ENCODE measurements at places on chromosomes 5 and 9.

DNA sequence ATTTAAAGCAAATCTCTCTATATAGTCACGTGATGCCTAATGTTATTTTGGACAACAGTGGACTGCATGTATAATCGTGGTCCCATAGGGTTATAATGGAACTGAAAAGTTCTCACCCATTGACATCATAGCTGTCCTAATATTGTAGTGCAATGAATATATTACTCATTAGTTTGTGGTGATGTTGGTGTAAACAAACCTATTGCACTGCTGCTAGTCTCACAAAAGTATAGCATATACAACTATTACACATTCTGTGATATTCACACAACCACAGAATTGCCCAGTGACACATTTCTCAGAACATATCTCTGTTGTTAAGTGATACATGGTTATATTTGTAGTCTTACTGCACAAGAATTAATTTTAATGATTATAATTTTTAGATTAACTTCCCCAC is 37.7 kb downstream of the IPO11 start:
- DNase-seq, result no peak

DNA sequence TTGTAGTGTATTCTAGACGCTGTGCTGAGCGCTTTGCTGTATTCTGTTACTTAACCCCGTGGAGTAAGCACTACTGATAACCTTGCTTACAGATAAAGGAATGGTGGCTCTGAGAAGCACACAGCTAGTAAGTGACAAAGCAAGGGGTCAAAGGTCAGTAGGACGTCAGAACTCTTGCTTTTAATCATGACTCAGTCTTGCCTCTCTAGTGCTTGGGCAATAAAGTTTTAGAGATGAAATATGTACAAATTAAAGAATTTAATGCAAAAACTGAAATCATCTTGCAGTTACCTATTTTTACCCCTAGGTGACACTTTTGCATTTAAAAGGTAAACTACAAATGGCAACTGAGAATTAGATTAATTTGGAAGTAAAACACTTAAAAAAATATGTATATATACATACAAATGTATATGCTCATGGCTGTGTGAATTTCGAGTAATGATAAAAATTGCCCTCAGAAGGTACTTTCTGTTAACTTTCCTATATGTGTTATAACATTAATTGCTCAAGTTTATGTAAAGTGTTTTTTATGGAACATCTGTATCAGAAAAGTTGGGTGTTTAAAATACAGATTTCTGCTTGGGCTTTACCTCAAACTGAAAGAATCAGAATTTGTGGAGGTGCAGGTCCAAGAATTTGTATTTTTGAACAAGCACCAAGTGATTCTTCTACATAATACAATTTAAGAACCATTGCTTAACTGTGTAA is 175.1 kb upstream of the DAB2 start:
- DNase-seq, result no peak

GRCh38 chr5:157267025-157267424 is 1.1 kb downstream of the CYFIP2 start:
- DNase-seq, result no peak

DNA sequence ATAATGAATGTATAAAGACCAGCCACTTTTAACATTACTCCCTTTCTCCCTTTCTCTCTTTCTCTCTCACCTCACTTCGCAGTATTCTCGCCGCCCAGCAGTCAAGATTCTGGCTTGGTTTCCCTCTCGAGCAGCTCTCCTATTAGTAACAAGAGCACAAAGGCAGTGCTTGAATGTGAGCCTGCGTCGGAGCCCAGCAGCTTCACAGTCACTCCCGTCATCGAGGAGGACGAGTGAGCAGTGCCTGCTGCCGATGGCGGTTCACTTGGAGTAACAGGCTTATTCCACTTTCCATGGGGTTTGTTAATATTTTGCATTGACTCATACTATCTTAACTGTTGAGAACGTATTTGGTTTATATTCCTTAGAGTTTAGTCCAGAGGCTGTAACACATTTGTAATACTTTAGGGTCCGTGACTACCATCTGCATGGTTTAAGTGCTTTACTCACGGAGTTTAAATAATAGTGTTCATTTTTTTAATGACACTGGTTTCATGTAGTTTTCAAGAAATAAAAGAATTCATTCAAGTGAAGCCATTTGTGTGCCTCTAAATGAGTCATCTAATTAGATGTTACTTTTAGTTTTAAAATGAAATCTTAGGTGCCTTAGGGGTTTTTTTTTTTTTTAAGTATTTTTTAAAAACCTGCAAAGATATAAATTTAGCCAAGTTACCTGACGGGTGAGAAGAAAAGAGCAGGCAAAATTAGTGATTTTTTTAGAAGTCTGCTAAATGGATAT is 8.4 kb upstream of the DMRT3 start:
- no peak for DNase-seq

DNA sequence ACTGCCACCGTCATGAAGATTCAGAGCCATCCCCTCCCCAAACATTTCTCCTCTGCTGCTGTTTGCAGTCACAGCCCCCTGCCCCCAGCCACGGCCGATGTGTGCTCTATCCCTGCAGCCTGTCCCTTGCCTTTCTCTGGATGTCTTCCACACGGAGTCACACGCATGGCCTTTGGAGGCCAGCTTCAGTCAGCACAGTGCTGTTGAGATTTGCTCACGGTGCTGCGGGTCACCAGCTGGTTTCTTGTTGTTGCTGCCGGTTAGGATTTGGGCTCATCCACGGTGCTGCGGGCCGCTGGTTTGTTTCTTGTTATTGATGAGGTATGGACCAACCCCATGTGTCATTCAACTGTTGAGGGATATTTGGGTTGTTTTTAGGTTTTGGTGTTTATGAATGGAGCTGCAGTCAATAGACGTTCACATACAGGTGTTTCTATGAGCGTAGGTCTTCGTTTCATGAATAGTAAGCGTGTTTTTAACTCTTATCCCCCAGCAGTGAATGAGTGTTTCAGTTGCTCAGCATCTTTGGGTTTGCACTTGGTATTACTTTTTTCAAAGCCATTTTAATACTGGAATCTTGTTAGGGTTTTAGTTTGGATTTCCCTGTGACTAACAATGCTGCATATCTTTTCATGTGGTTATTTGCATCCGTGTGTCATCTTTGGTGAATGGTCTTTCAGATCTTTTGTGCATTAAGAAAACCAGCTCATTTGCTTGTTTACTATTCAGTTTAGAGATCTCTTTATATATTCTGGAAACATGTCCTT is 57.6 kb downstream of the AHRR start:
- no peak for DNase-seq

- DNase-seq, result no peak
These were observed 6.8 kb downstream of the OBP2A start for GRCh38 chr9:135552698-135553171.

DNA sequence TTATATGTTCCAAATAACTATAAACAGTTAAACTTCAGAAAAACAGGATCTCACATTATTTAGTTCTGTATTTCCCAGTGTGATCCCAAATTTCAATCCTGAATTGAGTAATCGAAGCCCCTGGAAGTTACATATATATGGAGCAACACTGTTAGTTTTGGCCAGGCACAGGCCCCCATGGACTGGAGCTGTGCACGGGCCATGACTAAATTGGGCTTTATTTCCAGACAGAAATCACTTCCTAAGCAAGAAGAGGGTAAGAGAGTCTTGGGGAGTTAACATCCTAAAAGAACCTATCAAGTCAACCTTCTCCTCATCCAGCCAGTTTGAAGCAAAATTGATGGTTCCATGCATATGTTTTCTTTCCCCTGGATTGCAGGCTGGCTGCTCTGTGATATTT is 393.0 kb downstream of the TMEM167A start:
- no peak for DNase-seq

DNA sequence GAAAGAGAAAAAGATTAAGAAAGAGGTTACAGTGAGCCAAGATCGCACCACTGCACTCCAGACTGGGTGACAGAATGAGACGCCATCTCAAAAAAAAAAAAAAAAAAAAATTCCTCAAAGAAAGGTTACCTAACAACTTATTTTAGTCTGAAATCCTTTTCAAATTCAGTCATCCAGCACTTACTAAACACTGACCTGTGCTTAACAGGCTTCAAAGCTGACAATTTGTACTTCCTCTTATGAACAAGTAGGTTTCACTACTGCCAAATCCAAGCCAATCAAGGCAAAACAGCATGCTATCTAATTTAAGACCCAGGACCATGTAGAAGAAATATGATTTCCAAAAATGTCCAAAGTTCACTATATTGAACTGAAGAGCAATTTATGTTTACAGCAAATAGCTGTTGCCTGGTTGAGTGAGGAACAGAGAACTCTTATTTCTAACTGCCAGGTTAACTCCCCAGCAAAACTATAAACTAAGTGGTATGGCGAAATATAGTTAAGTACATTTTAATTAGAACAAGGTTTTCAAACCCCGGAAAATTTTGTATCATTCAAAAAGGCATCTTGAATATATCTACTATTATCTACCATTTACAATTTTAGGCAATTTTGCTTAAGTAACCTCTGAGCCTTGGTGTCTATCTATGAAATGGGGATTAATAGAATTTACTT is 13.4 kb downstream of the PWWP2A start:
- no peak for DNase-seq

- DNase-seq, result no peak
These were observed 70.6 kb upstream of the PTPN3 start for GRCh38 chr9:109568568-109569210.

- peak; percentile 66 for DNase-seq
These were observed 235.8 kb downstream of the ROR2 start for GRCh38 chr9:91714020-91714806.

- no peak for DNase-seq
These were observed 197.9 kb upstream of the ANKH start for GRCh38 chr5:15069407-15069905.

- DNase-seq, result no peak
These were observed 21.6 kb downstream of the HMGXB3 start for GRCh38 chr5:150022158-150022531.

DNA sequence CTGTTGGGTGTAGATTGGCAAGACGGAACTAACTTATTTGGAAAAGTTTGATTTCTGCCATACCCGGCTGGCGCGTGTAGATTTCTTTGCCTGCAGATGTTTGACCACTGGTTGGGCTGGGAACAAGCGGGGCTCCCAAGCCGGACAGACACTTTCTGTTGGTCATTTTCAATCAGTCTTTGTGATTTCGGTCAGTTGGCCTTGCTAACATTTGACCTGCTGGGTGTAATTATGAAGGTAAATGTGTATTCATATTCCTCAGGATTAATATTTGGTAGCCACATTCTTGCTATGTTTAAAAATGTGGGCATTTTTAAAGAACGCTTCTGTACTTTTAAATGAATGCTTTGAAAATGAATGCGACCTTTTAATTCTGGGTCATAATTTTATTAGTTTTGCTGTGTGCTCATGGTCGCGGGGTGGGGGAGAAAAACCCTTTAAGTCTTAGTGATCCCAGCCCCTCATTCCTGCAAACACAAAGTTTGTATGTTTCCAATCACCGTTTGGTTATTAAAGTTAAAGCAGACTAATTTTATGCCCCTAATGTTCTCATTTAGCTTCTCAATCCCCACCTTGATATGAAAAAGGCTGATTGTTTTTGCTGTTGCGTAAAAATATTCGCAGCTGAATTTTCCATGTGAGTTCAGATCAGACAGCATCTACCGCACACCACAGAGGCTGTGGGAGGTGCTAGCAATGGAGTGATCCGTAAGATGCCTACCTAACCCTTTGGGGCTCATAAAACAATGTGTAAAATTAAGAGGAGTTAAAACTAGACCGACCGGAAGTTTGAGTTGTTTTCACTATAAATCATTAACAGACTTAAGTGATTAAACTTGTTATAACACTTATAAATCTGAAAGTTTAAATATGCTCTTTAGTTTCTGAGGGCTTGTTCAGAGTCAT is 1.5 kb downstream of the RASGRF2 start:
- DNase-seq, result no peak

DNA sequence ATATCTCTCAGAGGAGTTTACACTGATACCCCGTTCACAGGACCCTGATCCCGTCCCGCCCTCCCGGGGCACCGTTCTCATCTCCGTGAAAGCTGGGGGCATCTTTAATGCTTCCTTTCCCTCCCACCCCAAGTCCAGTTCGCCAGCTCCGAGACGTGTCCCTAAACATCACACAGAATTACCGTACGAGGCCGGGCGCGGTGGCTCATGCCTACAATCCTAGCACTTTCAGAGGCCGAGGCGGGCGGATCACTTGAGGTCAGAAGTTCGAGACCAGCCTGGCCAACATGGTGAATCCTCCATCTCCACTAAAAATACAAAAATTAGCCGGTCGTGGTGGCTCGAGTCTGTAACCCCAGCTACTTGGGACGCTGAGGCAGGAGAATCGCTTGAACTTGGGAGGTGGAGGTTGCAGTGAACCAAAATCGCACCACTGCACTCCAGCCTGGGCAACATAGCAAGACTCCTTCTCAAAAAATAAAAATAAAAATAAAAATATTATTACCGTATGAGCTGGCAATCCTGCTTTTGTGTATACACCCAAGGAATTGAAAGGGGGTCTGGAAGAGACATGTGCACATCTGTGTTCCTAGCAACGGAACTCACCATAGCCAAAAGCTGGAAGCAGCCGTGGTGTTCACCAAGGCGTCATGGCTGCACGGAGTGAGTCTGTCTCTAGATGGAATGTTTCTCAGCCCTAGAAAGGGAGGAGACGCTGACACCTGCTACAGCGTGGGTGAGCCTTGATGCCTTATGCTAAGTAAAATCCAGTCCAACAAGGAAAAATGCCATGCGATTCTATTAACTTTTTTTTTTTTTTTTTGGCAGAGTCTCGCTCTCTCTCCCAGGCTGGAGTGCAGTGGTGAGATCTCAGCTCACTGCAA is 1.2 kb upstream of the ABO start:
- DNase-seq, result no peak

GRCh38 chr5:1881731-1882336 is 891 bp downstream of the IRX4 start:
- no peak for DNase-seq

GRCh38 chr5:37552770-37553719 is 173.9 kb downstream of the WDR70 start:
- DNase-seq, result no peak

- no peak for DNase-seq
These were observed 342.5 kb upstream of the ACTBL2 start for GRCh38 chr5:57825031-57825686.

DNA sequence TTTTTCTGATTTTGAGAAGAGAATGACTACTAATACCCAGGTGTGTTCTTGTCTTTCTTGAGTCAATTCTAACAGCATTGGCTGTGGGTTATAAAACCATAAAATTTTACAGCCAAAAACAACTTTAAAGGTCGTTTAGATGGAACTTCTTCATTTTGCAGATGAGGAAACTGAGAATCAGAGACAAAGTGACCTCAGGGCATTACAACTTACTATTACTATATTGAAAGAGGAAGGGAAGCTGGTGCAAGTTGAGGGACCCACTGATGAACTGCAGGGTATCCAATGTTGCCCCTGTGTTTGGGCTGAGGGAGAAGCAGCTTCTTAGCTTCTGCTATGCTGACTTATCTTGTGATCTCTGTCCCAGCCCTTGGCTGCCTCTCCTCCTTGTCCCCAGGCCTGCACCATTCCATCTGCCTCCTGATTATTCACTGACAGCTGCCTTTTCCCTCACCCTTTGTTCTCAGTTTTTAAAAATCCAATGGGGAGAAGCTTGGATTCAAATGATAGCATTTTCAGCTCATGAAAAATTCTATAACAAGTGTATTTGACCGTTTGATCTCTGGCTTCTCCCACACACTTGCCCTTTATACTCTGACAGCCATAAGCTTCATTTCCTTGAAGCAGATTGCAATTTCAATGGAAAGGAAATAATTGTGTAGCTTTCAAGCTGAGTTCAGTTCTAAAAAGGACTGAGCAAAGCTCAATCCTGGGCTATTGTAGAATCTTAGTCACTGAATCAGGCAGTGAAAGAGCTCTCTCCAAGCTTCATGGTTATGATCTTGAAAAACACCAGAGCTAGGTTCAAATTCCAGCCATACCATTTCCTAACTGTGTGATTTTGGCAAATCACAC is 68.5 kb downstream of the TMC1 start:
- no peak for DNase-seq

GRCh38 chr5:58493141-58493540 is 1.9 kb downstream of the GAPT start:
- no peak for DNase-seq

GRCh38 chr5:65730910-65731309 is 8.9 kb downstream of the NLN start:
- DNase-seq, result no peak

All from NCI-H1092 treated with DMSO at 0.1 percent for 48 hours (cell line).